ENCODE measurements at places on chromosomes 13 and 19.

- DNase-seq, result no peak
Observed at GRCh38 chr13:18948012-18948663, 233.5 kb downstream of the TUBA3C start.

DNA sequence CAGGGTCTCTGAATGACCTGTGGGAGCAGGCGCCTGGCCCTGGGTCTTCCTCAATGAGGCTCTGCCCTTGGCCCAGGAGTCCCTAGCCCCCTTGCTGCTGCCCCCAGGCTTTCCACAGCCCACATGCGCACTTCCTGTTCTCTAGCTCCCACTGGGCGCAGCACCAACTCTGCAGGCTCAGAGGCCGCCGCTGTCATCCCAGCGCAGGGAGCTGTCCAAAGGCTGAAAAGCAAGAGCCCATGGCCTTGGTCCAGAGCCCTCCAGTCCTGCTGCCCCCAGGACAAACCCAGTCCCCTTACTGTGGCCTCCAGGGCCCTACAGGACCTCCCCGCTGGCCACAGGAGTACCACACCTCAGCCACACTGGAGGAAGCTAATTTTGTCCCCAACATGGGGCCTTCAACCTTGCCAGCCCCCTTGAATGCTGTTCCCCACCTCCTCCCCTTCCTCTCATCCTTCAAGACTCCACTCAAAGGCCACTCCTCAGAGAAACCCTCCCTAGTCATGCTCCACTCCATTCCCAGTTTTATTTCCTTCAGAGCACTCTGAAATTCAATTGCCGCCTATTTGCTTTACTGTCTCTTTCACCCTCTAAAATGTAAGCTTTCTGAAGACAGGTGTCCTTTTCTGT lies 8.0 kb upstream of the POU2F2 start:
- DNase-seq, result peak; percentile 29

GRCh38 chr19:13008926-13009787 lies 13.9 kb downstream of the NFIX start:
- no peak for DNase-seq

GRCh38 chr13:58324161-58324560 lies 692.6 kb downstream of the PCDH17 start:
- no peak for DNase-seq

GRCh38 chr19:33419788-33420130 lies 46.2 kb downstream of the CEBPG start:
- DNase-seq, result no peak

GRCh38 chr13:52105841-52106240 lies 23.0 kb downstream of the NEK5 start:
- DNase-seq, result no peak

- no peak for DNase-seq
Observed at GRCh38 chr19:45591004-45591637, 6.5 kb upstream of the OPA3 start.

DNA sequence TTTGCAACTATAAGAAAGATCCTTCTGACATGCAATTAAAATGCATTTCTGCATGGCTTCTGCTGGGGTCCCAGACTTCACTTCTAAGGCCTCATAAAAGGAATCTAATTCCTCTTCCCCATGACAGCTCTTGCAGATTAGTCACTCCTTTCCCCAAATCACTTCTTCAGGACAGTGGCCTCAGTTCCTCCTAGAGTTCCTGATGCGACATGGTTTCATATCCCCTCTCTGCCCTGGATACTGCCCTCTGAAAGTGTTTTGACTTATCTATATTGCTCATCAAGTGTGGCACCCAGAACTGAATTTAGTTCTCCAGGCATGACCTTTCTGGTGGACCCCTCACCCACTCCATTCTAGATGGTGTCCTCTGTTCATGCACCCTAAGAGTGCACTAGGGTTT lies 238.1 kb downstream of the FOXO1 start:
- no peak for DNase-seq

- DNase-seq, result no peak
Observed at GRCh38 chr13:31849206-31849605, 109.9 kb downstream of the RXFP2 start.

- DNase-seq, result no peak
Observed at GRCh38 chr19:19407633-19407930, 2.1 kb downstream of the GATAD2A start.

DNA sequence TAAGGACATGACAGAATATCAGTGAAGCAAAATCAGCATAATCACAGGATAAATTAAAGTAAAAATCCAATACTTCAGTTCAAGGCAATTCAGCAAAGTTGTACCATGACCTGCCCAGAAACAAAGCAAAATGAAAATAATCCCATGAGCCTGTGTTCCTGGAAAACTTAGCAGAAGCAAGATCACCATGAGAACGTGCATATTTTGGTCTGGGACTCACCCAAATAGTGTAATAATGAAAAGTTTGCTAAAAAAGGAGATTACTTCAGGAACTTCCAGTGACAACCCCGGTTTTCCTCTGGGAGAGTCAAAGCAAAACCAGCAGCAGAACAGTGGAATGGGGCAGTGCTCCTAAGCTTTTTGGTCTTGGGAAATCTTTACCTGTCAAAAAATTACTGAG lies 14.9 kb upstream of the RPL21 start:
- DNase-seq, result no peak

DNA sequence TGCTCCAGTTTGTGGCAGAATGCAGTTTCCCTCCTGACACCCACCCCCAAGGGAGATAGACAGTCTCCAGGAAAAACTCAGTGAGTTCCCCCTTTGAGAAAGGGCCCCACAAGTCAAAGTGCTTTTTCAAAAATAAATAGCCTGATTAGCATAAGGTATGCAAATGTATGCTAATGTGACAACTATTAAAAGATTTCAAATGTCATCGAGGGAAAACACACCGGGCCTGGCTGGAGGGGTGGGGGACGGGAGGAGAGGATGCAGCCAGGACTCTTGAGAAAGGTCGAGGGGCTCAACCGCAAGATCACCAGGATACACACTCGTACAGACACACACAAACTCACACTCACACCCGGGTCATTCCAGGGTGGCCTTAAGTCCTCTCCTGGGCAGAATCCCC lies 34.3 kb upstream of the ZNRF4 start:
- DNase-seq, result no peak

DNA sequence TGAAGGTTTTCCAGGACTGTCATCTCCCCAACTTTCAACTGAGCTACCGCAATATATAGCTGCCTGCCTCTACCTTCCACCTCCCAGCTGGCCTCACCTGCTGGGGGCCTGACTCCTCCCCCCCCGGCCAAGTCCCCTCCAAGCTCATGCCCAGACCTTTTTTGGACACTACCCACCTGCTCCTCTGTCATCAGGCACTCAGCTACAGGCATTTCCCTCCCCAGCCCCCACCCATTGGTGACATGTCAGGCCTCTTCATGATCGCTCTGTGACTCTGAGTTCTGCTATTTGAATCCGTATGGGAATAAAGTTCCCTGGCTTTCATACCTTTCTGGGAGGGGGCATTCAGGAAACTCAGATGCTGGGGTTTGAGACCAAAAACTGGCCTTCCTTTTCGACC lies 1.8 kb downstream of the PRKACA start:
- DNase-seq, result no peak

GRCh38 chr19:44810234-44811121 lies 1.6 kb downstream of the BCAM start:
- DNase-seq, result no peak

GRCh38 chr13:102721800-102722231 lies 27.0 kb upstream of the METTL21C start:
- DNase-seq, result no peak

DNA sequence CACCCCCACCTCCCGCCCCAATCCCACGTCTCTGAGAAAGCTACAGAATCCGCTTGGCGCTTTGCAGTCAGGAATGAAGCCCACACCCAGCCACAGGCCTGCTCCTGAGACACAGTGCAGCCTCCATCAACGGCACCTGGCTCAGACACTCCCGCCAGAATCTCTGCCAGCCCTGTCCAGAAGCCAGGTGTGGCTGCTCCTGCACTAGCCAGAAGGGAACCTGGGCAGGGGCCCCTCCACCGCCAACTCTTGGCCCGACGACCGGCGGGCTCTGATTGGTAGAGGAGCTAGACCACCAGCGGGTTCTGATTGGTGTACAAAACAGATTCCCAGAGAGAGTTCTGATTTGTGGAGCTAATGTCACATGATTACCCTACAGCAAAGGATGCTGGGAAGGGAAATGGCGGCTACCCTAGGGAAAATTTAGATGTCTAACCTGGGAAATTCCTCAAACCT lies 2.9 kb upstream of the PPP6R1 start:
- DNase-seq, result no peak

DNA sequence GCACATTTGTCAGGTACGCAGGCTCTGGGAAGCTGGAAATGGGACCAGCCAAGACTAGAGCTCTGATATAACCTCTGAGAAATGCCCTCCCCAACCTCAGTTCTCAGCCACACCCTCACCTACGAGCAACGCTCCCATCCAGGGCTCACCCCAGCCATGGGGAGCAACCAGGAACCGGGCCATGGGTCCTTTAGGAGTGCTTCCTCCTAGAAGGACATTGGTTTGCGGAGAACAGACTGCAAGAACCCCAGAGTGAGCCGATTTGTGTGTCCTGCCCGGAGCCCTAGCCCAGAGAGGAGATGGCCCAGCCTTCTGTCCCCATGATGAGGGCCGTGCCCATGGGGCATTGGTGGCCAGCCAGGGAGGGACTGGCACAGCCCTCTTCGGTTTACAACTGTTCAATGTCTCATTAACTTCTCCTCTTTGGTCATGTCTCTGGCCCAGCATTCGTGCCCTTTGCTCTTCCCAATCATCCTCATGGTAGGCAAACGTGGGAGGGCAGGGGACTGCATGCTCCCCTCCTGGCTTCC lies 32.9 kb upstream of the IGSF23 start:
- DNase-seq, result no peak

DNA sequence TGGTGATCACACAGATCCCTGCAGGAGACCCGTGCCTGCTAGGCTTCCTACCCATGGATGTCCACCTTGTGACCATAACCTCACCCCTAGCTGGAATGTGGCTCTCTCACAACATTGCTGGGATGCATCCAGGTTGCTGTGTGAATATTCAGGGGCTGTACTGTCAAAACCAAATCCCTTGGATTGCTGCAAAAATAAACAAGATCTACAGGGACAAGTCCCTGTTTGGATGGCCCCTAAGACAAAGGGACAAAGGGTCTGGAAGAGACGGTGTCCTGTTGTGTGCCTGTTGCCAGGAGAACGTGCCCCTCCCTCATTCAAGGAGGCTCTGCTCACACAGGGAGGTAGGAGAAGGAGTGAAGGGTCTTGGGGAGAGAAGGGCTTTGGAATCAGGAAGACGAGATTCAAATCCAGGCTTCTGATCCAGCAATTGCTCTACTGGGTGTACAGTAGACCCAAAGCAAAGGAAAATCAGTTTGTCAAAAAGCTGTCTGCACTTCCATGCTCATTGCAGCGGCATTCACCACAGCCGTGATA lies 89.2 kb upstream of the WASF3 start:
- DNase-seq, result no peak

GRCh38 chr13:113820813-113821651 lies 42.8 kb downstream of the GAS6 start:
- peak; percentile 89 for DNase-seq

GRCh38 chr19:4547303-4548237 lies 7.7 kb upstream of the LRG1 start:
- no peak for DNase-seq

DNA sequence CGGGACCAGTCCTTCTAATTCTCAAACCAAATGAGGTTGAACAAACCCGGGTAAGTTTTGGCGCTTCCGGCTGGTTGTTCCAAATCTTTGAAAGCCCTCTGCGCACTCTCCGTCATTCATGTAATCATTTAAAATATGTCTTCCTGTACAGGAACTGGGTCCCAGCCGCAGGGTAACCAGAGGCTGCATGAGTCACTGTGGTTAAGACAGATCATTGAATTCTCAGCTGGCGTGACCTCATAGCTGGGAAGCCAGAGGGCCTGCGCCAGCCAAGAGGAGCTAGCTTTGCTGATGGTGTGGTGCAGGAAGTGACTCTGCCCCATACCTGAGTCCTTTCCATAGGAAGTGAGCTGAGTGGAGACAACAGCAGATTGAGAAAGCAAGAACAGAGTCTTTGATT lies 135.2 kb downstream of the TSHZ3 start:
- DNase-seq, result peak; percentile 91

DNA sequence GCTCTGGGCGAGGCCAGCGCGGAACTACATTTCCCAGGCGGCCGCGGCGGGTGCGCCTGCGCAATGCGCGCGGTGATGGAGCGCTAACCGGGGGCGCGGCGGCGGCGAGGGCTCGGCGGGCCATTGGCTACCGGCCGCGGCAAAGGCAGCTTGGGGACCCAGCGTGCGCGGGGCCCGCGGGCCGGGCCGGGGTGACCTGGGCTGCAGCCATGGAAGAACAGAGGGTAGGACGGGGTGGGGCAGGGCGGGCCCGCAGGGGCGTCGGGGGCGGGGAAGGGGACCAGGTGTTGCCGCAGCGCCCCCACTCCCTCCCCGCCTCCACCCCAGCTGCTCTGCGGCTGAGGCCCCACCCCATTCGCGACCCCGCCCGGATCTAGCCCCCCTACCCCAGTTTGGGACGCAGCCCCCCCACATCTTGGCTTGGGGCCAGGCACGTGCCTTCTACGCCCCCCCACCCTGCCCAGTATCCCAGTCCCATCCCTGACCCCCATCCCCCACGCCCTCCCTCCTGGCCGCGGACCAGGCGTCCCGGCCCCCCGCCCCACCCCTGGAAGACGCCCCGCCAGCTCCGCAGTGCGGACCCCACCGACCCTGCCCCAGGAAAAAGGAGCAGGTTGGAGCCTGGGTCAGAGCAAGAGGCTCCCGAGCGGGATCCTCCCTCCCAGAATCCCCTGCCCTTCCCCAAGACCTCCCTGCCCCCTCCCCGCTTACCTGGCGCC lies at the start of gene FSD1:
FSD1 (plus strand) TSS at position 61 of the 719 bp plus-strand sequence; CDS start at position 210, 149 bp downstream.
- peak; percentile 73 for DNase-seq

DNA sequence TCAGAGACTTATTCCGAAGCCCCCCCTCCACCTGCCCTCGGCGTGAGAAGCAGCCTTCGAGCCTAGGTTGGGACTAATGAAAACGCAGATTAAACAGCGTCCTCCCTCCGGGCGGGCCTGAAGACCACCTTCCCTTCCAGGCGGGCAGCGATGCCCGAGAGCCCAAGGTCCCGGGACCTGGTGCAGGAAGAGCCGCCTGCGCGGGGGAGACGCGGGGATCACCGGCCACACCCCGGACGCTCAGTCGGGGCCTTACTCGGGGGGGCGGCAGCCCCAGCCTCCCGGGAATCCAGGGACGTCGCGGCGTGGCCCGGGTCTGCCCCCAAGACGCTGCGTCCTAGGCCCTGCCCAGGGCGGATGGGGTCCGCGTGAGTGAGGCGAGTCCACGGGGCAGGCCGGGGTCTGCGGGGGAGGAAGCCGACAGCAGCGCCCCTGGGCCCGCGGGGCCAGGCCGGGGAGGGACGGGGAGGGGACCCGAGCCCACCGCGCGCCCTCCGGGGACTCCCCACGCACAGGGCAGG lies 33.3 kb upstream of the SPACA7 start:
- no peak for DNase-seq
